ENCODE measurements at places on chromosomes 1 and 21.

DNA sequence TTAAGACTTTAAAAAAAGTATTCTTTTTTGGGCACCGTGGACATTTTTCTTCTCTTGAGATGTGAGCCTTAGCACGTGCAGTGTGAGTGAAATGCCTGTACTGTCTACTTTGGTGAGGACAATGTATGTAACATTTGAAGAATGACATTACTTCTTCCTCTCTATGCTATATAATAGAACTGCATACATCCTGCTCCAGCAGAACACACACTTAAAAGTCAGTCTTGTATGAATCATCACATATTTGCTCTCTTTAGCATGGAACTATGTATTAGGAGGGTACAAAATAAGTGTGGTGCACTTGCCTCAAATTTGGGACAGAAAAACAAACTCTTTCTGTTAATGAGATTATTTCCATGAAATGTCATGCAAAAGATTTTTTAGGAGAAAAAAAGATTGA lies 358.4 kb upstream of the SGIP1 start:
- DNase-seq, result no peak

- no peak for DNase-seq
These were observed 20.4 kb upstream of the GNG12 start for GRCh38 chr1:67853704-67854103.

GRCh38 chr1:31815752-31816500 lies at the start of gene SPOCD1:
SPOCD1 (minus strand) TSS chr1:31816022; CDS start chr1:31815333, 689 bp downstream.
- DNase-seq, result no peak

DNA sequence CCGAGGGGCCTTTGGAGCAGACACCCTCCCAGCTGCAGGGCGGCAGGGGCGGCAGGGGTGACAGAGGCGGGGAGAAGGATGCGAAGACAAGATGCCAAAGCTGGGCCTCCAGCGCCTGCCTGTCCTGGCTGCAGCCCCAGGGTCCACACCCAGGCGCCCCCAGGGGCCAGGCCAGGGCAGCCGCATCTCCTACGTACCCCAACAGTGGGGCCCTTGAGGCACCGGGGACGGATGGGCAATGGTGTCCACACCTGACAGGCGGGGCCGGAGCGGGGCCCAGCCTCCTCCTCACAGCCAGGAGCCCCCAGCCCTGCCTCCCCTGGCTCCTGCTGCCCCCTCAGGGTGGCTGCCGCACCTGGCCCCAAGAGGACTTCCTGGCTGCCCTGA lies 7.2 kb downstream of the B3GALT6 start:
- no peak for DNase-seq

DNA sequence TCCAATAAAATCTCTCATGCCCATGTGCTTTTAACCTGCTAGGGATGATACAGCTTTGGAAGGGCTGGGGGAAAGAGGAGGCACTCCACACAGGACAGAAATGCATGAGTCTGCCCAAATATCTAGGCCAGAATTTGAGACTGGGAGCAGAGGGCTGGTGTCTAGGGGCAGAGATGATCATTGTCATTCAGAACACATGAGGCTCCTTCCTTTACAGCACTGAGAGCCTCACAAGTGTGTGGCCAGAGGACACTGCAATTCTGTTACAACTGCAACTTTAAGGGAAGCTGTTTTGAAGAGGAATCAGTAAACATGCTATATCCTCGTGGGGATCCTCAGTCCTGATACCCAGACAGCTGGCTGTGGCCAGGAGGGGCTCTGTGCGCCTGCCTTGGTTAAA lies 541.3 kb downstream of the OMA1 start:
- DNase-seq, result no peak

GRCh38 chr1:100347009-100347966 lies 5.0 kb upstream of the CDC14A start:
- no peak for DNase-seq

DNA sequence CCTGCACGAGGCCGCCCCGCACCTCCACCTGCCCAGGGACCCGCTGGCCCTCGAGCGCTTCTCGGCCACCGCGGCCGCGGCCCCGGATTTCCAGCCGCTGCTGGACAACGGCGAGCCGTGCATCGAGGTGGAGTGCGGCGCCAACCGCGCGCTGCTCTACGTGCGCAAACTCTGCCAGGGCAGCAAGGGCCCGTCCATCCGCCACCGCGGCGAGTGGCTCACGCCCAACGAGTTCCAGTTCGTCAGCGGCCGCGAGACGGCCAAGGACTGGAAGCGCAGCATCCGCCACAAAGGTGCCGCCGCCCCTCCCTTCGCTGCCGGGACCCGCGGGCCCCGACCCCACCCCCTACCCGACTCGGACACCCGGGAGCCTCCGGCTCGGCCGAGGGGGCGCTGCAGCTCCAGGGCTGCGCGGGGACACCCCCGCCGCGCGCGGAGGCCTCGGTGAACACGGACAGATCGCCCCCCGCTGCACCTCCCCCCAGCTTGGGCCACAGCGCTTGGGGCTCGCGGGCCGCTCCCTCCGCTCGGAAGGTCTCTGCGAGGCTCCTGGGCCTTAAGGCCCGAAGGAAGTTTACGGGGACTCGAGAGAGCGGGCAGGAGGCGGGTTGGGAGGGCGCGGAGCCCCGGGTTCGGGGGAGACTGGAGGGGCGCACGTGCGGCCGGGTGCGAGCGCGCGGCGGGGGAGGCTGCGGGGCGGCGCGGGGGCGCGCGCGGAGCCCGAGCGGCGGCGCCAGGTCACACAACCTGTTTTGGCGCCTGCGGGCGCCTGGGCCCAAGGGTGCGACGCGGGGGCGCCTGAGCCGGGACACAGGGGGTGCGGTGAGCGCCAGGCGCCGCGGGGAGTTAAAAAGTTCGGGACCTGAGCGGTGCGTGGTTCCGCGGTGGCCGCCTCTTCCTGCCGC lies 1.2 kb downstream of the SAMD11 start:
- DNase-seq, result no peak

- no peak for DNase-seq
These were observed 28.7 kb downstream of the NBPF3 start for GRCh38 chr1:21468599-21468998.

GRCh38 chr1:155082301-155083051 lies 3.8 kb downstream of the EFNA3 start:
- DNase-seq, result no peak

DNA sequence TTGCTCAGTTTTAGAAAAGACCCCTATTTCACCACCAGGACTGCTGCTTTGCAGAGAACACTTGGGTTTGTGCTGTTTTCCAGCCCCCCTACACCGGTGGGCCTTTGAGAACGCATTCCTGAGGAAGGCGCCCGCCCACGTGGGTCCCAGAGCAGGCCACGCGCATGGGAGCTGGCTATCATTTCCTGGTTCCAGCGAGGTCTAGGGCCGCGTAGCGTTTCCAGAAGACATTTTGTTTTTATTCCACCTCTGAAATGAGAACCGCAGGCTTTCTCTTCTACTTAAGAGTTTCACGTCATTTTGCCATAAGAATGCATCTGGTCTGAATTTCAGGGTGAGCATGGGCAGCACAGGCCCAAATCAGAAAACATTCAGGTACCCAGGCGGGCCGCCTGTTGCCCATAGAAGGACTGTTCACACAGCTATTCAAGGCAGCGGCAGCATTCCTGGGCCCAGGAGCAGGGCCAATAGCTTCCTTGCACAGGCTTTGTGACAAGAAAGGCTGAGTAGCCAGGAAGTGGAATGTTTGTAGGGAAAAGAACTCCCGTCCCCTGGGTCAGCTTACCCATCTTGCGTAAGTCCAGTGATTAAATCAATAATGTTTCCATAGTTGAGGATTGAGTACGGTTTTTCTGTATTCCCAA lies 1.4 kb upstream of the KLHL21 start:
- DNase-seq, result no peak

DNA sequence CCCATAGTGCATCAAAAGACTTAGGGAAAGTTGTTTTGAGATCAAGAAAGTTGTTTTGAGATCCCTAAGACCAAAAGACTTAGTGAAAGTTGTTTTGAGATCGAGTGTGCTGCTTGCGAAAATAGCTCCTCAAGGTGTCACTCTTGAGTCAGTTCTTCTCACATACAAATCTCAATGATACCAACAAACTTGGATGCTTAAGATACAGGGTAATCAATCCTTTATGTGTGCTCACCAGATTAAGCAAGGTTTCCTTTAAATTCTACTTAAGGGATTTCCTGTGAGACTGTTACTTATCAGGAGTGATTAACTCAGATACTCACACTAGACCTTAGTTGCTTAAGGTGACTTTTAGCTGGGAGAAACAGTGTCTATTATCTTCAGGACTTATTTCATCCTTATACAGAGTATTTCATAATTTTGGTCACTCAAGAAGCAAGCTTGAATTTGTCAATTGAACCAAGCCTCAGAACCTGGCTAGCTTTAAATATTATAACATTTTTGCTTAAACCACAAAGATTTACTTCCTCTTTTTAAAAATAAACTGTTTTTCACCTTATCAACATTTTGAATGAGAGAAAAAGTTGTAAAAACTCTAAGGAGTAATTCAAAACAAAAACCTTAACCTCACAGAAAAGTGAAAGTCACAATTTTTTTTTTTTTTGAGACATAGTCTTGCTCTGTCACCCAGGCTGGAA lies 8.0 kb upstream of the RLF start:
- DNase-seq, result no peak

GRCh38 chr1:20255666-20256065 lies 35.0 kb upstream of the VWA5B1 start:
- DNase-seq, result no peak

DNA sequence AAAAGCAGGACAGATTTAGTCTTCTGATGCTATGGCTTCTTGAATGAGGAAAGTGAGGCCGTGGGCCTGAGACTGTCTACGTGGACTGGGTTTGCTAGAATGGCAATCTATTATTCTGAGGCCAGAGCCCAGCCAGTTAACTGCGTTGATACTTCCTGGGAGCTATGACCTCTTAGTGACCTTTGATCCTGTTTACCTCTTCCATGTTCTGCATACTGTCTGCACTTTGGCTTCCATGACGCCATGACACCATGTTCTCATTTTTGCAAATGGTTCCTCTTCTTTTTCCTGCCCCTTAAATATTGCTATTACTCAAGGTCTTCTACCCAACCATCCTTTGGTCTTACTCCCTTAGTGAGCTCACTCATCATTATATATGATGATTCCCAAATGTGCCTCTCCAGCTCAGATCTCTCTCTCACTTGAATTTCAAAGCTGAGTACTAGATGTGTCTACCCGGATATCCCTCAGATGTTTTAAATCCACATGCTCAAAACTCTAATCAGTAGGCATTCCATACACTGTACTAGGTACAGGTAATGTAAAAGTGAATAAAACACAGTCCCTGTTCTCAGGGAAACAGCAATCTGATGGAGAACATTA lies 66.1 kb upstream of the ATP1A1 start:
- no peak for DNase-seq

DNA sequence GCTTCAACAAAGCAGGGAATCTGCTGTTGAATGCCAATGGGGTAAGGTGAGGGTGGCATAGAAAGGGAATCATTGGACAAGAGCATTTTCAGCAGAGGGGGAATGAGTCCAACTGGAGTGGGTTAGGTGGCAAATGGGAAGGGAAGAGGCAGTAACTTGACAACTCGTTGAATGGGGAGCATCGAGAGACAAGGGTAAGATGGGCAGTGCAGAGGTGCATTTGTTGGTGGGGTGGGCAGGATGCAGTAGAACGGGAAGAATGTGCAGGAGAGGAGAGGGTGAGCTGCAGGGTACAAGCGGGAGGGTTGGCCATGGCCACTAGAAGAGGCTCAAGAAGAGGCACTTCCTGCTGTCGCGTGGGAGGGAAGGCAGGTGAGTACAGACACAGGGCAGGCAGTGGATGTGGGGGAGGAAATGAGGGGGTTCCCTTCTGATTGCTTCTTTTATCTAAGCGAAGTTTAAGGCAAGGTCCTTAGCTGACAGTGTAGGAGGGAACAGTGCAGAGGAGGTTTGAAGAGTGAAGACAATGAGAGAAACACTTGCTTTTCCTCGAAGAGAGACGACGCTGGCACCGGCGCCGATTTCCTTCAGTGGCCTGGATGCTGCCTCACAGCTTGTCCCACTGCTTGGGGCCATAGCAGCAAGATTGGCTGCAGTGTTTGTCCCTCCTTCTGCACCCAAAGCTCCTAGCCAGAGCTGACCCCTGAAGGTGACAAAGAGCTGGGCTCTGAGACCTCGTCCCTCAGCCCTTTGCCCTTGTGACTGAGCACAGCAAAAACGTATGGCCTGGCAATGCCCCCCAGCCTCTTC lies 3.2 kb upstream of the IKBKE start:
- DNase-seq, result no peak

DNA sequence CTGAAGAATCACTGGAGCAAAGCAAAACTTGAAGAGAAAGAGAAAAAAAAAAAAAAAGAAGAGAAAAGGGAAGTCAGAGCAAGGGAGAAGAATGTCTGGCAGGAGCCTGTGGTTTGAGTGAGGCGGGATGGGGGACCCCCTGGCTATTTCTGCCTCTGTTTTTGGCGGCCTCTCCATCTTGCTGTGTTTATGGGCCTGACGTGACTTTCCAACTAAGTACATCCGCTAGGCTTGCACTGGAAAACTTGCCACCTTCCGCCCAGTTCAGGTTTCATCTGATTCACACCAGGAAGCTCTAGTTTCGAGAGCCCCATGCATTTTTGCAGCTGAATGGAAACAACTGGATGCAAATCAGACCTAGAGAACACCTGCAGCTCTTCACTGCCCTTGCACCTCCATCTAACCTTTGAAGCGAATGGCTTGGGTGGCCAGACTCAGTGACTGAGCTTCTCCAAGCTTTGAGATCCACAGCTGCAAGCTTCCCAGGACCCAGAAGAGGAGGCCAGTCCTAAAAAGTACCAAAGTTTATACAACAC lies 28.0 kb downstream of the TBX15 start:
- DNase-seq, result no peak

- DNase-seq, result no peak
These were observed 13.0 kb upstream of the DENND2D start for GRCh38 chr1:111213412-111213811.

GRCh38 chr1:42017259-42017658 lies 98.5 kb upstream of the HIVEP3 start:
- DNase-seq, result no peak

- DNase-seq, result no peak
These were observed 192.4 kb upstream of the CSF3R start for GRCh38 chr1:36675106-36675505.

GRCh38 chr1:235075777-235076308 lies 52.8 kb downstream of the TOMM20 start:
- DNase-seq, result no peak

- DNase-seq, result no peak
These were observed 18.3 kb downstream of the RCSD1 start for GRCh38 chr1:167648252-167648849.

DNA sequence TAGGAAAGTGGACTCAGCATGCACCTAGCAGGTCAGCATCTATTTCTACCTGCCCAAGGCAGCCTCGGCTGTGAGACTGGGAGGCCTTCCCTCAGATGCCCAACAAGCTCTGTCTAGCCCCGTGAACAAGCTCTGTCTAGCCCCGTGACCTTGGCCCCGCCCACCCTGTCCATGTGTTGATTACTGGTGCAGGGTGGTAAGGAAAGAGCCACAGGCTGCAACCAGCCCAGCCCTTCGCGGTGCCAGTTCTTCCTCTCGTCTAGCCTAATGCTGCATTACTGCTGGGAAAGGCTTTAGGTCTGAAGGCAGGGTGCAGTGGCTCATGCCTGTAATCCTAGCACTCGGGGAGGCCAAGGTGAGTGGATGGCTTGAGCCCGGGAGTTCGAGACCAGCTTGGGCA lies 2.2 kb downstream of the GPR153 start:
- no peak for DNase-seq

DNA sequence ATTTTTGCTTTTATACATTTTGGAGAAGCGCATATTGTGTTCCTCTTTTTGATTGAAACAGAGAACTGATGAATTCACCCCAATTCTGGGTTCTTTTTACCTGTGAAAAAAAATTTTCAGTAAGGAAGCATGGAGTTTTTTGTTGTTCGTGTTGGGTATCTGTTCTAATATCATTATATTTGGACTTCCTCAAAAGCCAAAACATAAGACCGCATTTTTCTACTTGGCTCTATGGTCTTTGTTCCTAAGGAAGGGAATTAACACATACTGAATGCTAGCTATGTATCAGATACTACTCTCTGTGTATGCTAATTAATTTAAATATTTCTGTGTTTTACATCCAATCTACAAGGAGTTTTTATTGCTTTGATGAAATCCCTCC lies 12.9 kb downstream of the EPB41 start:
- no peak for DNase-seq

Measured in vagina (tissue), 2 donors.